ENCODE measurements at places on chromosomes 5 and 9.

GRCh38 chr5:154478224-154478565, at the start of gene HAND1:
Gene HAND1, minus strand, starts transcription at chr5:154478227. Its CDS starts 219 bp downstream, at chr5:154478008.
- DNase-seq = no peak

- DNase-seq = no peak
Observed at GRCh38 chr5:83576341-83576740, 104.8 kb downstream of the VCAN start.

DNA sequence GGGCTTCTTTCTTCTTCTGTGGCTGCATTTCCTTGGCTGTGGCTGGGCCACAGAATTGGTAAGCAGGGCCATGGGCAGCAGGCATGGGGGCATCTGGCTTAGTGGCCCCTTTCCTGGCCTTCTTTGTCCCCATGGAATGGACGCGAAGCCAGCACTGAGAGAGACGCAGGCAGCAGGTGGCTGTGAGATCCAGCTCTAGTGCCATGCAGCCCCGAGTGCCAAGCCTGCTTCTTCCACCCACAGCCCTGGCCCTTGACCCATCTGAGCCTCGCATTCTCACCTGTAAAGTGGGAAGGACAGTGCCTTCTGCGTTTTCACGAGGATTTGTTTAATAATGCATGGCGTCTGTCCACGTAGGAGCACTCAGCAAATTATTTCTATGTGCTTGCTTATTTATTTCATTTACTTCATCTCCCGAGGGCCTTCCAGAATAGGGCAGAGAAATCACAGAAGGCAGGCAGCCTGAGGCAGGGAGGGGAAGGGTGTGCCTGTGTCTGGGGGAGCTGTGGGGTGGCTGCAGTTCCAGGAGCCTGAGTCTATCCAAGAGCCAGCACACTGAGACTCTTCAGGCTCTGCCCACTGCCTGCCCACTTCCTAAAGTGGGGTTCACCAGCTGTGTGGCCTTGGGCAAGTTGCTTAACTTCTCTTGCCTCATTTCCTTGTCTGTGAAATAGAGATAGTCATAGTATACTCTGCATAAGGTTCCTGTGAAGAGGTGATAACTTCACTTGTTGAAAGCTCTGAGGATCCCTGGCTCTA, 55.2 kb downstream of the NTNG2 start:
- DNase-seq = no peak

- DNase-seq = no peak
Observed at GRCh38 chr5:180602481-180603075, 11.3 kb upstream of the SCGB3A1 start.

DNA sequence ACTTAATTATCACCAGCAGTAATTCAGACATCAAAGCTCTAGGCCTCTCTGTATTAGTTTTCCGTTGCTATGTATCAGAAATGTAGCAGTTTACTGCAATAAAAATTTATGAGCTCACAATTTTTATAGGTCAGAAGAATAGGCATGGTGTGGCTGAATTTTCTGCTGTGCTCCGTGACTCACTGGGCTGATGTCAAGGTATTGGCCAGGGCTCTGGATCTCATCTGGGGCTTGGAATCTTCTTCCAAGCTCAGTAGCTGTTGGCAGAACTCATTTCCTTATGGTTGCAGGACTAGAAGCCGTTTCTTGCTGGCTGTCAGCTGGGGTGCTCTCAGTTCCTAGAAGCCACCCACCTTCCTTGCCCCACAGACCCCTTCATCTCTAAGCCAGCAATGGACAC, 66.3 kb downstream of the PSAT1 start:
- no peak for DNase-seq

DNA sequence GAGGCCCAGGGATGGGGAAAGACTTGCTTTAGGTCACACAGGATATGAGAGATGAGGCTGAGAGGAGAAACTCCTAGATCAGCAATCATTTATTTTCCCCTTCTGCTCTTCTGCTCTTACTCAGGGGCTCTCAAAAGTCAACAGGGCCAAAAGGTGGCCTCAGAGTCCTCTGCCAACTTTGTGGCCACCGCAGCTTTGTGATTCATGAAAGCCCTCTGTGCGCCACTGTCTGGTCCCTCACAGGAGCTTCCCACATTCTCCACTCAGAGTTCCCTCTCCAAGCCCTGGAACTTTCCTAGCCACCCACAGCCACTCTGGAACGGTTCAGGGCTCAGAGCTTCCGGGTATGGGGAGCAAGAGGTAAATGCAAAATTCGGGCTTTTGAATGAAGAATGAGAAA, 82.4 kb downstream of the COL27A1 start:
- DNase-seq = no peak

DNA sequence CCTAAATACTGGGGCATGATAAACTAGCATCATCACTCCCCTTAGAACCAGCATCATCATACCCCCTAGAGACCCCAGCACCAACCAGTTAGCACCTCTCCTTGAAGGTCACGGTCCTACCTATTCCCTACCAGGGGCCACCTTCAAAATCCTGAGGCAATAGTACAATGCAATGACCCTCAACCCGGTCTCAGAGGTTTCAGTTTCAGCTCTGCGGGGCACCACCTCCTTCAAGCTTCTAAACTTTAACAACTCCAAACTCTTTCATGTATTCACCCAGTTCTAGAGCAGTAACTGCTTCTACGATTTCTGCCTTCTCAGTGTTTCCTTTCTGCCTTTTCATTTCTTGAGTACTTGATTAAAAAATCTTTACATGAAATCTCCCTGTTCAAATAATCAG, 130.1 kb upstream of the EPB41L4A start:
- no peak for DNase-seq

DNA sequence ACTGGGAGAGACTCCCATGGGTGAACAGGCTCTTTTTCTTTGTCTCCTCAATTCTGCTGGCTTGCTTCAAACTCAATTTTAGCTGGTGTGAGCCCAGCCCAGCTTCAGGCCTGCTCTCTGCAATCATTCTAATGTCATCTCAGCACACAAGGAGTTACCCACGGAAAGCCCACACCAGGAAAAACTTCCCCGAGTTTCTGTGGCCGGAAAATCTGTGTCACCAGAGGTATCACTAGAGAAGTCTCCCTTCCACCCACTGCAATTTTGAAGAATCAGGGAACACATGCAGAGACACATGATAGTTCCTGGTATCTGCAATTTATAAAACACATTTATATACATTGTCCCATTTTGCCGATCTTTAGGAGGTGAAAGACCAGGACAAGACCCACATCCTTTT, 13.5 kb upstream of the NDFIP1 start:
- peak; percentile 44 for DNase-seq

- no peak for DNase-seq
Observed at GRCh38 chr5:127830157-127830556, 127.0 kb downstream of the CCDC192 start.

GRCh38 chr5:33816791-33817190, 75.0 kb downstream of the ADAMTS12 start:
- no peak for DNase-seq

- no peak for DNase-seq
Observed at GRCh38 chr5:97501286-97501964, 318.4 kb upstream of the RIOK2 start.

- DNase-seq = no peak
Observed at GRCh38 chr5:65141493-65141892, 340.2 kb downstream of the ADAMTS6 start.

DNA sequence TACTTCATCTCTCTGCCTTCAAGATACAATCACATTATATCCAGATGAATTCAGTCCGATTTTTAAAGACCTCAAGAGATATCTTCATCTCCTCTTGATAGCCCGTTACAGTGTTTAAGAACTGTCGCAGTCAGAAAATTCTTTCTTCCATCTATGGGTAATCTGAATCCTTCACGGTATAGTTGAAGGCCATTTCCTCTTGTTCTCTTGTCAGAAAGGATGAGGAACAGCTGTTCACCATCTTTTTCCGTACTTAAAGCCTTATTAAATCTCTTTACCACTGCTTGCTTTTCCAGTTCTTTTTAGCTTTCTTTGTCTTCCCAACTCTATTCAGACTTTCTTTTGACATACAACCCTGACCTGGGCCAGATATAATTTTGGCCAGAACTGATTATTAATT, 121.8 kb downstream of the XRCC4 start:
- DNase-seq = no peak

GRCh38 chr5:139903795-139904565, 108.4 kb downstream of the PSD2 start:
- no peak for DNase-seq

- DNase-seq = no peak
Observed at GRCh38 chr5:54860321-54860720, 125.1 kb downstream of the ESM1 start.

DNA sequence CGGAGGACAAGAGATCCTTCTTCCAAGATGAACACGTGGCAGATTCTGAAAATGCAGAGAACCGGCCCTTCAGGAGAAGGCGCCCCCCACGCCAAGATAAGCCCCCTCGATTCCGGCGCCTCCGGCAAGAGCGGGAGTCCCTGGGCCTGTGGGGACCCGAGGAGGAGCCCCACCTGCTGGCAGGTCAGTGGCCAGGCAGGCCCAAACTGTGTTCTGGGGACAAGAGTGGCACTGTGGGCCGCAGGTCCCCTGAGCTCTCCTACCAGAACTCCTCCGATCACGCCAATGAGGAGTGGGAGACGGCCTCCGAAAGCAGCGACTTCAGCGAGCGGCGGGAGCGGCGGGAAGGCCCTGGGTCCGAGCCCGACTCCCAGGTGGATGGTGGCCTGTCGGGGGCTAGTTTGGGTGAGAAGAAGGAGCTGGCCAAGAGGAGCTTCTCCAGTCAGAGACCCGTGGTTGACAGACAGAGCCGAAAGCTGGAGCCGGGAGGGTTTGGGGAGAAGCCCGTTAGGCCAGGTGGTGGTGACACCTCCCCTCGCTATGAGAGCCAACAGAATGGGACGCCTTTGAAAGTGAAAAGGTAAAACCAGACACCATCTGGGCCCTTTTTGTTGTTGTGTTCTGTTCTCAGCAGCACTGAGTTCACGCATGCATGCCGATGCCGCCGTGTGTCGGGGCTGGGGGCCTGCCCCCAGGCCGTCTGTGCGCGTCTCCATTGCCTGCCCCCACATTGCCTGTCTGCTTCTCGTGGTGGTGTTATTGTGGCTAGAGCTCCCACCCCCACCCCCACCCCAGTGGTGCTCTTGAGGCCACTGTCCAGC, 26.6 kb upstream of the POMT1 start:
- DNase-seq = no peak

- no peak for DNase-seq
Observed at GRCh38 chr9:88737031-88737430, 202.1 kb downstream of the NXNL2 start.

DNA sequence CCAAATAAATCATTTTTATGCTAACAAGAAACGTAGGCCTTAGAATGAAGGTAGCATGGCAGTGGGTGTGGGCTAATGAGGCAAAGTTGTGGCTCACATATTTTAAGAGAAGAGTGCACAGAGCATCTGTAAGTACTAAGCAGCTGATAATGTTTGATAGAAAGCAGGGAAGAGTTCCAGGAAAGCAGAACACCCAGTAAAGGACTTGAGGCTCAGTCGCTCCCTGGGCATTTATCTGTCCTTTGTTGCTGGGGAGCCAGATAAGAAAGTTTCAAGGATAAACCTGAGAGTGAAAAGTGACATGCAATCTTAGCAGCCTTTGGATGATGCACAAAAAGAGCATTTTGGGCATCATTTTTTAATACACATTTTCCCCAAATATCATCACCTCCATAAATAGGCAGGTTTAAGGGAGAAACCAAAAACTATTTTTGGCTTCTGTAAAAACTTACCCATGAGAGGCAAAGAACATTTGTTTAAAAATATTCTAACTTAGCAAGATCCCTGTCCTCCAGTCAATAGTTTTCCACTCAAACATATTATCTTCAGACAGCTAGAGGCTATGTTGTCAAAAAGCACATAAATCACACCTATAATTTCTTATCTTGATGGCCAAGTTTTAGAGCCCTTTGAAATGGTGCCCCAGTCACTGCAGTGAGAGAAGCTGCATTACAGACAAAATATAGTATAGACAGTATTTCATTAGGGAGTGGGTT, 3.4 kb downstream of the FREM1 start:
- no peak for DNase-seq

DNA sequence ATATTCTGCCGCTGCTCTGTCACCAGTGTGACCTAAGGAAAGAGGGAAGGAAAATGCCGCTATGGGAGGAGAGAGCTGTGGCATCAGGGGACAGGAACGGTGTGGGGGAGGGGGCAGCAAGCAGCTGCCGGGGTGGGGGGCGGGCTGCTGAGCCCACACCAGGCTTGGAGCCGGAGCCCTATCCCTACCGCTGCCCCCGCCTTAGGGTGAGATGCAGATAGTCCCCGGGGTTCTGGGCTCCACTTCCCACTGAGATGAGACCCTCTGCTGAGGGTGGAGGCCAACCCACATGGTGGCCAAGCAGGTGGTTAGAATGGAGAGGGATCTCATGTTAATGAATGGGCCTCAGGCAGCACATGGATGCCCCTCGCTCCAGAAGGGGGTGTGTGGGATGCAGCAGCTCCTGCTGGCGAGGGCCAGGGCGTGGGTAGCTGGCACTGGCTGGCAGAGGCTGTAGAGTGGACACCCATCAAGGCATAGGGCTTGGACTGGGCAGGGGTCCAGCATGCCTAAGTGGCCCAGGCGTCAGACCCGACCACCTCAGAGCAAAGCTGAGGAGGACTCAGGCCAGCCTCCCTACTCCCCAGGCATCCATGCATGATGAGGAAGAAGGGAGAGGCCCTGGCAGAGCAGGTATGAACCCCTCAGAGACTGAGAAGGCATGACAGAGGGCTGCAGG, 131.5 kb downstream of the ZNF354C start:
- no peak for DNase-seq

DNA sequence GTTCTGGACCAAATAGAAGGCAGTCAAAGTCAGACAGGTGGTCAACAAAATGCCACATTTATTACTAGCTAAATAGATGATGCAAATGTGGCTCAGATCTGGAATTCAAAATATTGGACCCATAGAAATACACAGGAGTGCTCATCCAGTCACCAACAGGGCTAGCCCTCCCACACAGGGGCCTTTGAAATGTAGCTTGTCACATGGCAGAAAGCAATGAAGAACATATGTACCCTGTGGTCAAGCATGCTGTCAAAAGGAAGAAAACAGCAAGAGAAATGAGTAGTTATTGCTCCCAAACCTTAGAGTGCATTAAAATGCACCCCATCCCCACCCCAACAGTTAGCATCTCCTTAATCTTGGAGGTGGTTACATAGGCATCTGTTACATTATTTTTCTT, 20.9 kb upstream of the CCDC112 start:
- DNase-seq = no peak

DNA sequence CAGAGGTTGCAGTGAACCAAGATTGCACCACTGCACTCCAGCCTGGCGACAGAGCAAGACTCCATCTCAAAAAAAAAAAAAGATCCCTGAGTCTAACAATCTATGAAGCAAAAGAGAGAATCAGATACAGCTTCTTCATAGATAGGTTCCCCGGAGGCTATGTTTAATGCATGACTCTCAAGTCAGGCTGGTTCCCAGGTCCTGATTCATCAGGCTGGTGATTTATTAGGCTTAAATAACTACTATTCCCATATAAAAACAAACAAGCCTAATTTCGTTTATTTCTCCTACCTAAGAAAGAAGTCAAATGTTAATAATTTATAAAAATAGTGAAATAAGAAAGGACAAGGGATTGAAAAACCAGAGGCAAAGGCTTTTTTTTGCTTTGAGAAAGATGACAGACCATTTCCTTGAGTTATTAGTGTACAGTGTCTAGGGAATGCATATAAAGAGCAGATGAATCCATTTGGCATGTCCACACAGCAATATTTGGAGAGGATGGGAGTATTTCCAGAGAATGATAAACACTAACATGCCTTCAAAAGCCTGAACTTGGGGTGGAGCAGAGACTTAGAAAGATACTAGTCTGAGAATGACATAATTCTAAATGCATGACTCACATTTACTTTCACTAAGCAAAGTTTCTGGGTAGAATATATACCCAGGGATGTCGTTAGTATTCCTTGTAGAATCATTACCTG, 115.3 kb downstream of the NREP start:
- no peak for DNase-seq

- no peak for DNase-seq
Observed at GRCh38 chr5:95261437-95262175, 23.3 kb downstream of the MCTP1 start.

Measured in stimulated activated CD8-positive, alpha-beta memory T cell treated with anti-CD3 and anti-CD28 coated beads, Interleukin-4, amount 100 ng/mL, for 24 hours (primary cell).